ENCODE measurements at places on chromosomes 5 and 9.
A peak's percentile ranks its signal among the peaks of the same experiment; 100 is the strongest.

DNA sequence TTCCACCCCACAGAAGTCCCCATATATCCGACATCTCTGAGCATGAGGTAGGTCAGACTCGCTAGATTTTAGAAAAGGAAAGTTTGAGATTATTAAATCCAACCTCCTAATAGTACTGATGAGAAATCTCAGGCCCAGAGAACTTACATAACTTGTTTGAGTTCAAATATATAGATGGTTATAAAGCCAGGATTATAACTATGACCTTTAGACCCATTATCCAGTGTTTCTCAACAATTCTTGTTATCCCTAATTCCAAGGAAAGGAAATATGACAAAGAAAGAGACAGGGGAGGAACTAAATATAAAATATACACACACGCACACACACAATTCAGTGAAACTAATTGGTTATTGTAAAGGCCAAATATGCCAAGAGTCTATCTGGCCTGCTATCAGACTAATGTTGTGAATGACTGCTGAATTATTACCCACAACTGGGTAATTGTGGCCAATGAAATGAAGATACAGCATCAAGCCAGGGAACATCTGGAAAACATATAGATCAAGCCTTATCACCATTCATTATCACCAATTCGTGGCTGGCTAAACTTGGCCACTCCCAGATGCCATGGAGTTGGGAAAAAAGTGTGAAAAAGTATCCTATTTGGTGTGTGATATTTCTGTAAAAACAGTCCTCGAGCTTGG lies 248.4 kb downstream of the PRELID2 start:
- no peak for DNase-seq

- no peak for DNase-seq
These were observed 77.7 kb upstream of the GNA14 start for GRCh38 chr9:77725820-77726219.

DNA sequence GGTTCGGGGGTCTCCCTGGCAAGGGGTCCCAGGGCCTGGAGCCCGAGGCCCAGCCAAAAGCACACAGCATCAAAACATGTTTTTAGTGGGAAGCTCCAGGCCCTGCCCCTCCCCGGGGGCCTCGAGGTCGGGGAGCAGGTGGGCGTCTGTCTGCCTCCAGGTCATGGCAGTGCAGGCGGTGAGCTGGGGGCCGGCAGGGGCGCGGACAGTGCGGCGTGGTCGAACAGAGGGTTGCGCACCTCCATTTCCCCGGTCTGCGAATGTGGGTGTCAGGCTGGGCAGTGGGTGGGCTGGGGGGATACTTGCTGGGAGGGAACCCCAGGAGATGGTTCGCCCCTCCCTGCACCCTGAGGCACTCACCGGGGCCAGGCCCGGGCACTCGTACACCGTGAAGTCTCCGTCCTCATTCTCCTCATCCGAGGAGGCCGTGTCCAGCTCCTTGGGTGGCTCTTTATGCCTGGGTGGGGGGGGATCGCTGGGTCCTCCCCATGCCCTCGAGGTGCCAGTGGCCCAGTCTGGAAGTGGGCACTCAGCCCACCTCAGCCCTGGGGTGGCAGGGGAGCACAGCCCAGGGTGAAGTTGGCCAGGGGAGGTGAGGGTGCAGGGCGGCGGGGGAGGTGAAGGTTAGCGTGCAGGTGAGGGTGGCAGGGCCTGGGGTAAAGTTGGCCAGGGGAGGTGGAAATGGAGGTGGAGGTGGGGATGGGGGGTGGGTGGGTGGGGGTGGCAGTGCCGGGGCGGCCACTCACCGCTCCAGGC lies 6.2 kb downstream of the NPDC1 start:
- no peak for DNase-seq

GRCh38 chr5:175162036-175162435 lies 281.9 kb downstream of the DRD1 start:
- no peak for DNase-seq

DNA sequence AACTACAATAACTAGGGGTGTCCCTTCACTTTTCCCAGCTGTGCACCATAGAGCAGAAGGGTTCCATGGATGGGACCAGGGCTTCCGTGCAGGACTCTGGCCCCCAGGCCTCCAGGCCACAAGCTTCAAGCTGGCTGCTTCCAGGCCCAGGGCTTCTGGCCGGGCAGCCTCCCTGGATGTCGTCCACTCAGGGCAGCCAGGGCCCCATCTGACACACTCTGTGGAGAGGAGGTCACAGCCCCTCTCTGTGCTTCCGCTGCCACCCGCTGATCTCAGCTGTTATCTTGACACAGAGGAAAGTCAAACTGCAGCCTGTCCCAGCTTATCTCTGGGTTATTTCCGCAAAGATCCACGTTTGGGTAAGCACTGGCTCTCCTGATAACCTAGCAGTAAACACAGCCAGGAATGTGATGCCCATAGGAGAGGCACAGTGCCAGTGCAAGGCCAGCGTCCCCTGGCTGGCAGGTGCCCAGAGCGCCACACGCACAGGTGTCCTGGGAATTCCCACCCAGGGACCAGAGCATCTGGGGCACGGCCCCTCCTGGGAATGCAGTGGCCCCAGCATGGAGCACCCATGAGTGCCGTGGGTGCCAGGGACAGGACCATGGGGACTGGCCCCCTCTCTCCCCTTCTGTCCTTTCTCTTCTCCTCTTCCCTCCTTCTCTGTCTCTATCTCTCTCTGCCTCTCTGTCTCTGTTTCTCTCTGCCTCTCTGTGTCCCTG lies 15.6 kb upstream of the SLC6A19 start:
- DNase-seq = no peak

- peak; percentile 87 for DNase-seq
These were observed 1.9 kb upstream of the CNTFR start for GRCh38 chr9:34591248-34591916.

DNA sequence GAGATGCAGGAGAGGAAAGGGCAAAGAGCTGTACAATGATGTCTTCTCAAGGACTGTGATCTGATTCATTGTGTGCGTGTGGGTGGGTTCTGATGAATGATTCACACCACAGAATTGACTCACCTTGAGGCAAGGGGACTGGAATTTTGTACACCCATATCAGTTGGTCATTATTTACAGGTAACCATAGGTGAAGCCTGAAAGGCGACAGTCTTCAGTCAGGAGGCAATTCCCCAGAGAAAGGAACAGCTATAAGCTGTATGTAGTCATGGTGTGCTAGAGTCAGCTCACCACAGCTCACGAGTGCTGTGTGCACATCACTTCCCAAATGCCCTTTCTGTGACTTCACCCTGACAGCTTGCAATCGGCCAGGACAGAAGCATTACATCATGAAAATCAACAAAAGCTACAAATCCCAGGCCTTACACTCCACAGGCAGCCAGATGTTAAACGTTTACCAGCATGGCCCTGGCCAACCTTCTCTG lies 87.6 kb upstream of the RPS23 start:
- no peak for DNase-seq

GRCh38 chr9:38008168-38009034 lies 60.6 kb downstream of the SHB start:
- no peak for DNase-seq

DNA sequence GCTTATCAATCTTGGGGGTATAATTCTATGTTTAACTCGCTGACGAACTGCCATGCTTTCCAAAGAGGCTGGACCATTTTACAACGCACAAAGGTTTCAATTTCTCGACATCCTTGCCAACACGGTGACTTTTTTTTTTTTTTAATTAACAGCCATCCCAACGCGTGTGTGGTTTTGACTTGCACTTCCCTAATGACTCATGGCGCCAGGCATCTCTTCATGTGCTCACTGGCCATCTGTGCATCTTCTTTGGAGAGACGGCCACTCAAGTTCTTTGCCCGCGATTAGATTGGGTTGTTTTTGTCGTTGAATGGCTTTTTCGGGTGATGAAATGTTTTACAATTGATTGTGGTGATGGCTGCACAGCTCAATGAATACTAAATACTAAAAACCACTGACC lies 12.5 kb upstream of the CARD9 start:
- DNase-seq = no peak

DNA sequence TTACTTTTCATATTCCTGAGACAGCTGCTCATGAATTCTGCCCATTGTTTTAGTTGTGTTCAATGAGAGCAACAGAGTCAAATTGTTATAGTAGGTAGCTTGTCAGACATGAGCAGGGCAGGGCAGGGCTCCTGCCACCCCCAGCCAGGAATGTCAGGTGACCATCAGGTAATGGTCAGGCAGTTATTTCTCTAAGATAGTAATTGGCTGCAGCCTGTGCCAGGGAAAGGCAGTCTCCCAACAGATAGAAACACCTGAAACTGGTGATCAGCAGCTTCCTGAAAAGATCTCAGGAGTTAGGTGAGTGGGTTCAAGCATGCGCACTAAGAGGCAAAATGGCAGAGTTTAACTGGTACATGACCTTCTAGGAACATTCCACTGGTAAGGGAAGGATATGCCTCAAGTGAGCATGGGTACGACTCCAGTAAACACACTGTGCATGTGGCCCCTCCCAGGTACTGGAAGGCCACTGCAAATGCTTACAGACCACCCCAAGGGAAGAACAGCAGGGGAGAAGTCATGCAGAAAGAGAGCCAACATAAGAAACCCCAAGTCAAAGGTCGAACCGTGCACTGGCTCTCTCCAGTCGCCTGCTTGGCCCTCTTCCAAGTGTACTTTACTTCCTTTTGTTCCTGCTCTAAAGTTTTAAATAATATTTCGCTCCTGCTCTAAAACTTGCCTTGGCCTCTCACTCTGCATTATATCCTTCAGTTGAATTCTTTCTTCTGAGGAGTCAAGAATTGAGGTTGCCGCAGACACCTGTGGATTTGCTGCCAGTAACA lies 25.1 kb downstream of the CARTPT start:
- DNase-seq = no peak

- DNase-seq = peak; percentile 5
These were observed 353.2 kb downstream of the PRR16 start for GRCh38 chr5:120817044-120817985.

- no peak for DNase-seq
These were observed 55.6 kb downstream of the FANCC start for GRCh38 chr9:95261890-95262289.

- DNase-seq = no peak
These were observed 26.2 kb upstream of the LTC4S start for GRCh38 chr5:179767496-179768100.

DNA sequence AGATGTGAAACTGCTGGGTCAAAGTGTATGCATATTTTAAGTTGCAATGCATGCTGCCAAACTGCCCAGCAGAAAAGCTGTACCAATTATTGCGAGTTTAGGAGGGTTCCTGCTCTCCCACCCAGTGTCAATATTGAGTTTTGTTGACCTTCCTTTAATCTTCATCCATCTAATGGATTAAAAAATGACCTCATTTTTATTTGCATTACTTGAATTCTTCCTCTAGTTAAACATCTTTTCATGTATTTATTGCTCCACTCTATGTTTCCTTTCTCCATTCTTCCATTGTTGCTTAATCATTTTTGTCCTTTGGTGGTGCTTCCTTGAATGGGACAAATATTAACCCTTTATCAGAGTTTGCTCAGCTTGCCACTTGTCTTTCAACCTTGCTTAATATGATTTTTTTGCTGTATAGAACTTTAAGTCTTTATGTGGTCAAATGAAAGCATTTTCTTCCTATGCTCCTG lies 32.4 kb downstream of the TLE1 start:
- no peak for DNase-seq

- no peak for DNase-seq
These were observed 20.8 kb upstream of the THG1L start for GRCh38 chr5:157710431-157710830.

GRCh38 chr9:113665064-113665463 lies 201.5 kb downstream of the RGS3 start:
- DNase-seq = no peak

- DNase-seq = no peak
These were observed 50.8 kb downstream of the RBM27 start for GRCh38 chr5:146254223-146254622.

DNA sequence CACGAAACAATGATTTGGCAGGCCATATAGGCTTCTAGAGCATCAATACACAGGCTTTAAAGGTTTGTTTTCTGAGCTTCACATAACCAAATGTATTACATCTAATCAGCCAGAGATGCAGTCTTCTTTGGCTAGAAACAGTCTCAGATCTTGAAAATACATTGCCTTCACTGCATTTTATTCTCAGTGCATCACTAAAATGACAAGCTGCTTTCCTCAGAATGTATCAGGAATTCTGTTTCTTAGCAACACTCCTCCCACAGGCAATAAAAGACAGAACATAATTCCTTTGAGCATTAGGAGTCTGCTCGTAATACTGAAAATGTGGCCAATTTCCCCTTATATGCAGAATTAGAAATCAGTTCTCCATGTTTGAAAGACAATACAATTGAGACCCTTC lies 36.9 kb downstream of the FEM1C start:
- no peak for DNase-seq

DNA sequence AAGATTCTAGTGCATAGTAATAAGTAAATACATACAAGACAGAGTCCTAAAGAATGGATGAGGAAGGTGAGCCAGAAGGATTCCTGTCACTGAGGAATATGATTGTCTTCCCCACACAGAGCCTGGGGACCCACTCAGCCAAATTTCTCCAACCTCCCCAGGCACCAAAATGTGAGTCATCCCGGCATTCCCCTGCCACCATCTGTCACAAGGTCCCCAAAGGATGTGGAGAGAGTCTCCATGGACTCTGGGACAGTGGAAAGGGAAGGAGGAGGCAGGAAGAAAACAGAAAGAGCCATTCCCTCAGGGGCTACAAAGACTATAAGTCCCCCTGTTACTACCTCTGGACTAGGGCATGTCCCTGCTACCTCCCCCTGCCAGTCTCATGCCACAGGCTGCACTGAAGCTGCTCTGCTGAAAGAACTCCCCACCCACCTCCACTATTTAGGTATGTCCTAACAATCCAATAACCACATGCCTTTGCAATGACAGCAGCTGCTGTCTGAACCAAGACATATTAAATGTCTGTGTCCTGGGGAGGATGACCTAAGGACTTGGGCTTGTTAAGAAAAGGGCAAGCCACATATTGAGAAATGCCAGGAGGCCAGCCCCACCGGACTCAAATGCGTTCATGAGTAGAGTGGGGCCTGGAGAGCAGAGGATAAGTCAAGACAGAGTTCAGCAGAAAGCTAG lies 10.7 kb upstream of the OR5C1 start:
- no peak for DNase-seq

DNA sequence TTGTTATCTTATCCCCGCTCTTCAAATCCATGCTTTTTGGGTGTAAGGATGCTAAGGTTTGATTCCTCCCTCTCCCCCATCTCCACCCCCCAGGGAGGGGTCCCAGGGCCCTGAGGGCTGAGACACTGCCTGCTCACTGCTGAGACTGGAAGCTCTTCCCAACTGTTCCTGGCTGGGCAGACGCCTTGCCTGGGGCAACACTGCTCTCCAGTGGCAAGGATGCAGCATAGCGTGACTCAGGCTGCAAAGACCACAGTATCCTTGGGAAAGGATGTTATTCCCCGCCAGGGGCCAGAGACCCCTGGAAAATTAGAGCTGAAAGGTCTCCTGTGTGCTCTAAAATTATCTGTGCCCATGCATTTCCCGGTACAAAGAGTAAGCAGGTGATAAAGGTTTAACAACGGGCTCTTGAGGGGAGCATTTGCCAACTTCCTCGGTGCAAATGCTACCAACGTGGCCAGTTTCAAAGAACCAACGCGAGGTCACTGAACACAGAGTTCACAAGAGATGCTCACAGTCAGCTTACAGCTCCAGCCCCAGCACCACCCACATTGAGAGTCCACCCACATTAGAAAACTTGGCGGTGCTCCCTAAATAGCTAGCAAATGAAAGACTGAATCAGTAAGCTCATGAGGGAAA lies 271.9 kb downstream of the NSG2 start:
- peak; percentile 45 for DNase-seq
